ENCODE measurements at places on chromosomes 5 and 9.

DNA sequence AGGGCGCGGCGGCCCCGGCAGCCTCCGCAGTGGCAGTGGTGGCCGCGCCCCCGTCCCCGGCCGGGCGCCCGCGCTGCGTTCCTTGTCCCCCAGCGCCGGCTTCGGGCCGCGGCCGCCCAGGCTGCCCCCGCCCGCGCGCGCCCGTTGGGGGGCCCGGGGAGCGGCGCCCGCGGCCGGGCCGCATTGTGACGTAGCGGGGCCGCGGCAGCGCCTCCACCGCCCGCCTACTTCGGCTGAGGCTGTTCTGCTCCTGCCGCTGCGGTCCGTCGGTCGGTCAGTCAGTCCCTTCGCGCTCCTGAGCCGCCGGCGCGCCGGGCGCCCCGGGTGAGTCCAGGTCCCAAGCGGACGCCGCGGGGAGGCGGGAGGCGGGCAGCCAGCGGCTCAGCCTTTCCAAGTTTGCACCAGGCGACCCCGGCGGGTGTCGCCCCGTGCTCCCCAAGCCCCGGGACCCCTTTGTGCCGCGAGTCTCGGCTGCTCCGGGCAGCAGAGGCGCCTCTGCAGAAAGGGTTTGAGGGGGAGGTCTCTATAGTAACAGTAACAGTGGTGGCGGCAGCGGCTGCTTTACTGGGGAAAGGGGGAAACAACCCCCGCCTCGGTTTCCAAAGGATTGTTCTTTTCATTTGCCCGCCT lies at the start of gene SNCAIP:
TSS of gene SNCAIP (plus strand) at position 277 of the 630 bp plus-strand sequence. CDS start 78,898 bp downstream, outside the sequence.
- DNase-seq: no peak

- DNase-seq: no peak
These were observed 17.6 kb downstream of the NREP start for GRCh38 chr5:111739416-111739815.

DNA sequence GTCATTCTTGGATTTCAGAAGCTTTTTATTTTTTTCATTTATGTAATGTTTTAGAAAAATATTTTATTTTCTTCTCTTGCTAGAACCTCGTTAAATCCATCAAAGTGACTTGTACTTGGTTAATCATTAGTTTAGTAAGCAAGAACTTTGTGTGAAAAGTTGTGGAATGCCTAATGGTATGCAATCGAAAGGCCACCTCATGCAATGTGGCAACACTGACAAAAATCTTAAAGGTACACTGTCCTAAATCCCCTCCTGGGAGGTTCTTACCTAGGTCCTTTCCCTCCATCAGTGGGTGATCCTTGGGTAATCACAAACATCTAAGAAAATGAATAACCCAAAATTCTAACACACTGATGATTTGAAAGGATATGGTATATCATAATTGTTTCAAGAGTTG lies 304.2 kb downstream of the DNAH5 start:
- no peak for DNase-seq

- DNase-seq: no peak
These were observed 6.4 kb upstream of the NKD2 start for GRCh38 chr5:1002271-1002546.

DNA sequence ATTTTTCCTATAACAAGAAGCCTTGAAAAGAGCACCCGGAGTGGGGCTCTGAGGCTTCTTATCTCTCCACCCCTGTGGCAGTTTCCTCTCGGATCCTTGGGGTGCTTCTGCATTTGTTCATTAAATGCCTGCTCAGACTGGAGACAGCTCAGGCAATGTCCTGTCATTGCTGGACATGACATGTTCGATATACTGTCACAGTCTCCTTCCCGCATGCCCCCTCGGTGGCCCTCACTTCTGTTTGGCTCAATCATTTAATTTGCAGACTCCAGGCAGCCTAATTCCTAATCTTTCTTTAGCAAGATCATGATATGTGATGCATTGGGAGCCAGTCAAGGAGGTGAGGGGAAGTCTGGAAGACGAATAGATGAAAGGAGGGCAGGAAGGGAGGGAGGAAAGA lies 37.5 kb upstream of the CPEB4 start:
- no peak for DNase-seq

DNA sequence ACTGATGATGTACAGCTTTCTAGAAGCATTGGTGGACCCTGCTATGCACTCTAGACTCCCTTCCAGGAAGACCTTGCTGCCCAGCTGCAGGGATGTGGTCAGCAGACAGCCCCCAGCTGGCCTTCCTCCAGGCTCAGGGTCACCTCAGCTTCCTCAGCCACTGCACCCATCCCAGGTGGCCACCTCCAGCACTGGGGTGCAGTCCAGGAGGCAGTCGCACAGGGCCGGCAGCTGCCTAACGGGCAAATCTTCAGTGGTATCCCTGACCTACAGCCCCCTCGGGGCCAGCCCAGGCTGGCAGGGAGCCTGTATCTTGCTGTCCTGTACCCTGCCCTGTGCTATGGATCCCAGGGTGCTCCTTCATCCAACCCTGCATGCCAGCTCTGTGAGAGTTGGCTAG lies 81.8 kb downstream of the GADD45G start:
- no peak for DNase-seq

- DNase-seq: no peak
These were observed 37.2 kb downstream of the GOLM1 start for GRCh38 chr9:86061972-86062739.

GRCh38 chr9:15640121-15640520 lies 87.3 kb downstream of the CCDC171 start:
- DNase-seq: no peak

DNA sequence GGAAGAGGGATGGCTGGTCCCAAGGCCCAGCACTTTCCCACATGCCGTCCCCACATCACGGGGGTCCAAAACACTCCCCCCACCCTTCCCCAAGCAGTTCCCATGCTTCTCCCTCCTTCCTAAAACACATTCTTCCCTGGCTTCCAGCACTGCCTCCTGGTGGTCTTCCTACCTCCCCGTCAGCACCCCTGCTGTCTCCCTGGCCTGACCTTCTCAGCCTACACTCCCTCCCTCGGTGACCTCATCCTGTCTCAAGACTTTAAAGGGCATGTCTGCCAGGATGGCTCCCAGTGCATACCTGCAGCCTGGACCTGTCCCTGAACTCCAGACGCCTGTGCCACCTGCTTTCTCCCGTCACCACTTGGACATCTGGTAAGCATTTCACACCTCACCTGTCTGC lies 4.3 kb upstream of the NCS1 start:
- no peak for DNase-seq

GRCh38 chr9:38018958-38019602 lies 49.9 kb downstream of the SHB start:
- DNase-seq: peak; percentile 44

DNA sequence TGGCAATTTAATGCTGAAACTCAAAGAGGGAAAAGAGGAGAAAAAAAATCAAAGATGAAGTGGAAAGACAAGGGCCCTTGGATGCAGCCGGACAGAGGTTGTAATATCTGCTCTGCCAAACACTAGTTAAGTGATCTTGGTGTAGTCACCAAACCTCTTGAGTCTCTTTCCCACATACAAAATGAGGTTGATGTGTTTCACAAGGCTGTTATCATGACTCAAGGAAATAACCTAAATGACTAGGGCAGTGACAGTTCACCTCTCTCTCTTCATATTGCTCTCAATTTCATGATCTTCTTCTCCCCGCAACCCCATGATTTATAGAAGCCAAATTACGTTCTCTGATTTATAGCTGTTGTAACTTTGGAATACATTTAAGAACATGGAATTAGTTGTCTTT lies 44.9 kb downstream of the PIK3R1 start:
- DNase-seq: no peak

GRCh38 chr5:150117945-150118560 lies 31.7 kb upstream of the CSF1R start:
- no peak for DNase-seq

- DNase-seq: no peak
These were observed 98.8 kb downstream of the HSD17B3 start for GRCh38 chr9:96202971-96203780.

DNA sequence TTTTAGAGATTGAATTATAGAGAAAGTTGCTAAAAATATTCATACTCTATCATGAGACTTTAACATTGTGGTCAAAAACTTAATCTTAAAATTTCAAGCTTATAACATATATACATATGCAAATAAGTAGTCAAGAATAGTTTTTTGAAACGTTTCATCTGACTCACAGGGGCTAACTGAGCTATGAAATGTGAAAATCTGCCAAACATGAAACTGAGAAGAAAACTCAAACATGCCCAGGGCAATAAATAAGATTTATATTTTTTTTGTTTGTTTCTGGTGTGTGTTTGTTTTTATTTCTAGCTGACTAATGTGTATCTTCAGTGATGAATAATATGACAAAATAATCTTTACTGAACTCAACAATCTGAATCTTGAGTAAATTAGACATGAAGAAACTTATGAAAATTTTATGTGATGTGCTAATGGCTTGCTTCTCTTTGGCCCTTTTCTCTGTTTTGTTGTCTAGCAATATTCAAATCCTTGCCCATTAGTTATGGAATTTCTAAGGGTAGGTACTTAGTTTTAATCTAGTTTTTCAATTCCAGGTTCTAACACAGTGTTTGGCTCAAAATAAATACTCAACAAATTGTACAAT lies 99.9 kb downstream of the FAM174A start:
- DNase-seq: no peak

DNA sequence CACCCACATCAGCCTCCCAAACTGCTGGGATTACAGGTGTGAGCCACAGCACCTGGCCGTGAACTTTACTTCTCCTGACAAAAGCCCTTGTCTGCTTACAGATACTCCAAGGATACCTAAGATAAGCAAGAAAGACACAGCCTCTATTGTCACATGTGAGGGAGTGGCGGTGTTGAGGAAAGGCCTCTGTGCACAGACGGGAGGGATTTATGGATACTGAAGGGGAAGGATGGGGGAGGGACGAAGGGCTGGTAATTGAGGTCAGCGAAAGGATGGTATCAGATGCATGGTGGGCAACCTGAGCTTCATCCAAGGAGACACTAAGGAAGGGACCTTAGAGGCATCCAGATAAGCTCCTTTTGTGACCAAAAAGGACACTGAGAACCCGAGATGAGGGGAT lies 66.7 kb upstream of the CKMT2 start:
- DNase-seq: no peak

DNA sequence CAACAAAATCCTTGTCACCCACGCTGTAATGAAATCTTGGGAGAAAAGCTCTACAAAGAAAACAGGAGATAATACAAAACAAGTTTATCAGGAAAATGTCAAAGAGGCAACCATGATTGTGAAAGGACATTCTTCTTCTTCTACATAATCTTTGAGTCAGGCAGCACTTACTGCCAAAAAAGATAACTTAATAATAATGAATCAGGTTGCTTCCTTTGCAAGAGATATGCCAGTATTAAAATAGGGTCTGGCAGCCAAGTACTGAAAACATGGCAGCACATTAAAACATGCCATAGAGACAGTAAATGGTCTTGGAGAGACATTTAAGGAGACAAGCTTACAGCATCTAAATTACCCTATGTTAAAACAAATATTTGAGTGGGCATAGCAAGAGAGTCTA lies 1573.4 kb downstream of the EFNA5 start:
- DNase-seq: no peak

GRCh38 chr9:13439685-13440476 lies 160.4 kb upstream of the MPDZ start:
- no peak for DNase-seq

GRCh38 chr9:116189683-116190082 lies 36.1 kb downstream of the PAPPA start:
- no peak for DNase-seq

GRCh38 chr9:28163619-28164018 lies 590.3 kb upstream of the C9orf72 start:
- DNase-seq: no peak

DNA sequence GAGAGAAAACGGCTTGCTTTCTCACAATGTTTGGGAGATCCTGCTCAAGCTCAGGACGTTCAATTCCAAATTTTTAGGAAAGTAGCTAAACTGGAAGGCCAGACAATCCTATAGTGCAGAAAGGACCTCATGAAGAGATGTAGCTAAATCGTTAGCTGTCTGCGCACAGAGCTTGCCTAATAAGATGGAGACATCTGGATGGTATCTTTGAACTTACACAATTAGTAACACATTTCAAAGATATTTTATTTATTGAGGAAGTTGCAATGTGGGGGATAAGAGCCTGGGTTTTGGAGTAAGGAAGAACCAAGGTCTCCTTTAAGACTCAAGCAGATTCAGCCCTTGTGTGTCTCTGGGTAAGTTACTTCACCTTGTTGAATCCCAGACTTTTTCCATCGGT lies 28.6 kb upstream of the RAB14 start:
- DNase-seq: no peak

DNA sequence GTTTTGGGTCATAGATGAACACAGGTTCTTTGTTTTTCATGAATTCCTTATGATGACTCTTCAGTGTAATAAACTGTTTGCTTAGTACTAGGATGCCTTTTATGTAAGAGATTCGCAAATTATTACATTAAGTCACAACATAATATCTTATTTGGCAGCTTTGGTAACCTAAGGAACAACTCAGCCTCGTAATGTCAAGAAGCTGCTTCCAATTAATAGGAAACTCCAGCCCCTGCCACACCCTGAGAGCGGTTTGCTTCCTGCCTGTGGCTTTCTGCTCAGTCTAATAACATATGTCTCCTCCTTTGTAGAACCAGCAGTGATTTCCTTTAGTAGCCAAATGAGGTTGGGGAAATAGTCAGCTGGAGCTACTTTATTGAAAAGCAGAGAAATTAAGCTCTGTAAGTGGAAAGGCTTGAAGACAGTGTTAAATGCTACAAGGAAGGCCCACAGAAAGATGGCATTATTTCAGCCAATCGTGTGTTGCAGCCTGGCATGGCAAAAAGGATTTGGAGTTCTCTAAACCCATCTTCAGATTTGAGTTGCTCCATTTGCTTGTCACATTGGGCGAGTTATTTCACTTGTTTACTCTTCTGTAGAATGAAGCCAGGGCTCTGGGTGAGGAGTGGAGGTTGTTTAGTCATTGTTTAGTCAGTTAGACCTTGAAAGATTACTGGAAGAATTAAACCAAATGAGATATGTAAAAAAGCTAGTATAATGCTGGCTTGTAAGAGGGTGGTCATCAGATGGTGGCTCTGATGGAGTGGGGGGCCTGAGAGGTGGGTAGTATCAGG lies 54.1 kb downstream of the MTAP start:
- DNase-seq: no peak

DNA sequence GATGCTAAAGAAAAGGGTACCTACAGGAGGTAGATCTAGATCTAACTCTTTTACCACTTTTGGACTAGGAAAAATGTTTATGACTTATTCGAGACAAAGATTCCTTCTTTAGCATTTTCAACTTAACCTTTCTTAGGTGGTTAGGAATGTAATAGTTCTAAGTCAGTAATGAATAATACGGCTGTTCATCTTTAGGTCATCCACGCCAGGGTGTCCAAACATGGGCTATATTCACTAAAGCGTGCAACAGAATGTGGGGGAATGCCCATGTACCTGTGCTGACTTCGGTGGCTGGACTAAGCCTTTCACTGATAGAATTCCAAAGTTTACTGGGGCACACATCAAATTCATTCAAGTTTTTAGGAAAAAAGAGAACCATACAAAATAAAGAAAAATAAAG lies 164.7 kb downstream of the TSSK1B start:
- DNase-seq: no peak

GRCh38 chr5:111741278-111741677 lies 15.7 kb downstream of the NREP start:
- no peak for DNase-seq

GRCh38 chr5:65624025-65624570 lies at the start of gene TRIM23:
Gene TRIM23, minus strand, starts transcription at chr5:65624333. Its CDS starts 59 bp downstream, at chr5:65624274.
- peak; percentile 94 for DNase-seq
